ENCODE measurements at places on chromosomes 1 and 21. TPM values are rescaled to one million over a fixed set of nuclear protein-coding genes. Genes with fewer than 3 reads are reported as not detected.

DNA sequence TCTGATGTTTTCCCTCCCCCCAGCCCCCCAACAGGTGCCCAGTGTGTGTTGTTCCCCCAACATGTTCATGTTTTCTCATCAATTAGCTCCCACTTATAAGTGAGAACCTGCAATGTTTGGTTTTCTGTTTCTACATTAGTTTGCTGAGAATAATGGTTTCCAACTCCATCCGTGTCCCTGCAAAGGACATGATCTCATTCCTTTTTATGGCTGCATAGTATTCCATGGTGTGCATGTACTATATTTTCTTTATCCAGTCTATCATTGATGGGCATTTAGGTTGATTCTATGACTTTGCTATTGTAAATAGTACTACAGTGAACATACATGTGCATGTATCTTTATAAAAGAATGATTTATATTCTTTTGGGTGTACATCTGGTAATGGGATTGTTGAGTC lies 24.6 kb downstream of the ZNF678 start:
- DNase-seq, result no peak
- H3K27me3 ChIP-seq, result no peaks in the 10 kb centered on the region
- no peak overlapping the region for H3K27ac ChIP-seq
- H3K36me3 ChIP-seq, result no peaks in the 10 kb centered on the region

- H3K36me3 ChIP-seq, result peaks cover 75% of the 10 kb centered on the region
- H3K27ac ChIP-seq, result peak overlapping the region; percentile 29
- DNase-seq, result peak; percentile 41
- no peaks in the 10 kb centered on the region for H3K27me3 ChIP-seq
These were observed 2.0 kb downstream of the MEF2D start for GRCh38 chr1:156498432-156499193.

- H3K27me3 ChIP-seq, result no peaks in the 10 kb centered on the region
- peak overlapping the region; percentile 91 for H3K4me3 ChIP-seq
- peak; percentile 99 for DNase-seq
- peaks cover 63% of the 10 kb centered on the region for H3K36me3 ChIP-seq
These were observed 926 bp upstream of the ATP1B1 start for GRCh38 chr1:169105434-169106094.

- DNase-seq, result no peak
- H3K27ac ChIP-seq, result no peak overlapping the region
- peaks cover 48% of the 10 kb centered on the region for H3K4me1 ChIP-seq
- no peaks in the 10 kb centered on the region for H3K27me3 ChIP-seq
These were observed 146.3 kb upstream of the DUSP10 start for GRCh38 chr1:221888218-221888617.

DNA sequence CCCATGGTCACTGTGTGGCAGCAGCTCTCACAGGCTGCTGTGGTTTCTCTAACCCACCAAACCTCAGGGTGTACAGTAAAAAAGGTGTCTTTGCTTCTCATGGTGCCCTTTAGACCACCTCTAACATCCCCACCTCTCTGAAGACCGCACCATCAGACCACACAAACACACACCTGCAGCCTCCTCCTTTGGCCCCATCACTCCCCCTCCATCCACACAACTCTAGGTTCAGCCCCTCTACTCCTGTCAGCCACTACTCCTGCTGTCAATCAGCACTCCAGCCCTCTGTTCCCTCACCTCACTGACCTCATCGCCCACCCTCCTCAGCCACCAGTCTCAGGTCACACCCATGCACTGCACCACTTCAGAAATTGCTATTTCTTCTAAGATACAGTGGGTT lies 7.5 kb downstream of the ZNF692 start:
- H3K4me3 ChIP-seq, result no peak overlapping the region
- H3K27me3 ChIP-seq, result no peaks in the 10 kb centered on the region
- peaks cover 27% of the 10 kb centered on the region for H3K36me3 ChIP-seq
- no peak for DNase-seq

The HJV gene
- total RNA-seq, result not detected

The SELENOF gene
- 296 TPM for total RNA-seq

DNA sequence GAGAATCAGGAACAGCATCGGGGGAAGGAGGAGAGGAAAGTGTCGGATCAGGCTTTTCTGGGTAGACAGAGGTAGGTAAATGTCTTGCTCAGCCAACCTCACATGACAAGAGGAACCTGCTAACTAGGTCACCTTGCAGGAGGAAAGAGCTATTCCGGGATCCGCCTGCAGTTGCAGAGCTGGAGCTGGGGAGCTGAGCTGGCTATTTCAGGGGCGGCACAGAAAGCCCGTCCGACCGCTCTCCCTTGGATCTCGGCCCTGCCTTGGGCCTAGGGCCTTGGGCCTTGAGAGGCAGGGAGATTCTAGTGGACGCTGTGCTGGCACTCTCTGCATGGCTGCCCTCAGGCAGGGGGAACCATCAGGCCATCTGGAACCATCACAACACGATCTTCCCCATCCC lies 56.5 kb upstream of the CTPS1 start:
- H3K4me3 ChIP-seq, result no peak overlapping the region
- peaks cover 15% of the 10 kb centered on the region for H3K36me3 ChIP-seq
- H3K27me3 ChIP-seq, result no peaks in the 10 kb centered on the region
- no peak overlapping the region for H3K27ac ChIP-seq

DNA sequence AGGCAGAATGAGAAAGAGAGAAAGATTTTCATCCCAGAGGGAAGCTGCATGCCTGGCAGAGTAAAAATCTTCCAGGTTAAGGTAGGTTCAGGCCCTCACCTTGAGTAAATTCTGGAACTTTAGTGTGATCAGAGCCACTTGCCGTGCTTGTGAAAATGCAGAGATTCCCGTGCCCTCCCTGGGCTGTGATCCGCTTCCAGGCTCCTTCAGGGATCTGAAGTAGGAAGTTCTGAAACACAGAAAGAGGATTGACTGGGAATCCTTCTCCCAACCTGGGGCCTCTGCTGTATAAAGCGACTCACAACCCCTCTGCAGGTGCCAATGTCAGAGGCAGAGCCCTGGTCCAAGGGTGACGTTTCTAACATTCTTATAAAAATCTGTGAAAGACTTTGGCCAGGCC lies 26.6 kb downstream of the NUAK2 start:
- no peaks in the 10 kb centered on the region for H3K27me3 ChIP-seq
- no peak overlapping the region for H3K4me3 ChIP-seq
- no peak for DNase-seq
- H3K4me1 ChIP-seq, result peaks cover 45% of the 10 kb centered on the region
- H3K36me3 ChIP-seq, result peaks cover 7% of the 10 kb centered on the region

The PTGFR gene
- 0.37 TPM for total RNA-seq

GRCh38 chr1:244242446-244242845 lies 191.4 kb downstream of the ZBTB18 start:
- H3K4me3 ChIP-seq, result no peak overlapping the region
- no peaks in the 10 kb centered on the region for H3K36me3 ChIP-seq
- H3K4me1 ChIP-seq, result peaks cover 3% of the 10 kb centered on the region
- DNase-seq, result no peak
- H3K27ac ChIP-seq, result no peak overlapping the region

DNA sequence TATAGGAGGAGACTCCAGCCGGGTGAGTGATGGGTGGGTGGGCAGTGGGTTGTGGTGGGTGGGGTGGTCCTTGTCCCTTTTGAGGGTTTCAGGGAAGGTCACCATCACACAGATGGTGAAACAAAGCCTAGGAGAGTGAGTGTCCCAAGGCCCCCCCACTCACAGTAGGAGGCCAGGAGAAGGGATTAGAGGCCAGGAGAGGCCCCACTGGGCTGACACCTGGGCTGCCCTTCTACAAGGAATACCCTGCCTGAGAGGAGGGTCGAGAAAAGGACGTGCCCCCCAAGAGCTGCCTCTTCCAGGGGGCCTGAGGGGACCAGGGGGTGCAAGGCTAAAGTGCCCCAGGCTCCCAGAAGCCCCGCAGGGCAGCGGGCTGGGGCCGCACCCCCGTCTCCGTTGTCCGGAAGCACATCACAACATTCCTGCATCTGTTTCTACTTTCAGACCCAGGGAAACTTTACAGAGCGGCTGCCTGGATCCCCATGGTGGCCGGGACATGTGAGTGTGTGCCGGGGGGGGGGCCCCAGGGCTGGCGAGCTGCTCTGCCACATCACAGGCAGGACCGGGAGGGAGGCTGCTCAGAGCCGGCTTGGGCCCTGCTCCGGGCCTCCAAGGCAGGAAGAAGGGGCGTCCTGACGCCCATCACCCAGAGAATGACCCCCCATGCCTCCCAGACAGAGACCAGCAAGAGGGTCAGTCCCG lies 68.2 kb downstream of the ARHGEF16 start:
- H3K4me3 ChIP-seq, result no peak overlapping the region
- H3K27ac ChIP-seq, result no peak overlapping the region
- no peaks in the 10 kb centered on the region for H3K4me1 ChIP-seq
- no peaks in the 10 kb centered on the region for H3K27me3 ChIP-seq
- H3K36me3 ChIP-seq, result peaks cover 5% of the 10 kb centered on the region
- no peak for DNase-seq

The SLC35A3 gene
- 31.2 TPM for total RNA-seq

- DNase-seq, result no peak
- H3K27ac ChIP-seq, result no peak overlapping the region
- H3K36me3 ChIP-seq, result no peaks in the 10 kb centered on the region
These were observed 10.4 kb downstream of the TRABD2B start for GRCh38 chr1:47986761-47987200.

DNA sequence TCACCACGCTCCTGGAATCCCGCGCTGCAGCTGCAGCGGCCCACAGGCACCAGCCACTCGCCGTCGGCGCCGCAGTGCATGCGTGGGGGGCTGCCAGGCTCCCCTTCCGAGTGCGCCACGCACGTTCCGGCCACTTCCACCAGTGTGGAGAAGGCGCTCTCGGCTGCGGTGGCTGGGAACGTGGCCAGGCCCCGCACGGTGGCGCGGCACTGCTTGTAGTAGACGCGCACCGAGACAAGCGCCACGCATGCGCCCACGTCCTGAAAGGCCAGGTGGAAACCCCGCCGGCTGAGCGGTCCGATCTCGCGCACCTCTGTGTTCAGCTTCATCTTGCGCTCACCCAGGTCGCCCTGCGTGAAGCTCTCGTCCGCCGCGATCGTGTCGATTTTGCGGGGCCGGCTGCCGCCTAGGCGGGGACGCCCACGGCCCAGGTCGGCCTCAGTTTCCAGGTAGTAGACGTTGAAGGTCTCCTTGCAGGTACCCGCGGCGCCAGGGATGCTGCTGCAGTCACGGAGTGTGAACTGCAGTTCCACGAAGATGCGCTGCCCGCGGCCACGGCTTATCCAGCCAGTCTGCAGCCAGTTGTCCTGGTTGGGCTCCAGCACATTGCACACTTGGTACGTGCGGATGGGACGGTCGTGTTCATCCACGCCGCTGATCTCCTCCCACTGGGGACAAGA lies 3.4 kb downstream of the EPHA10 start:
- no peaks in the 10 kb centered on the region for H3K4me1 ChIP-seq
- peaks cover 47% of the 10 kb centered on the region for H3K27me3 ChIP-seq
- no peaks in the 10 kb centered on the region for H3K36me3 ChIP-seq
- H3K27ac ChIP-seq, result no peak overlapping the region

DNA sequence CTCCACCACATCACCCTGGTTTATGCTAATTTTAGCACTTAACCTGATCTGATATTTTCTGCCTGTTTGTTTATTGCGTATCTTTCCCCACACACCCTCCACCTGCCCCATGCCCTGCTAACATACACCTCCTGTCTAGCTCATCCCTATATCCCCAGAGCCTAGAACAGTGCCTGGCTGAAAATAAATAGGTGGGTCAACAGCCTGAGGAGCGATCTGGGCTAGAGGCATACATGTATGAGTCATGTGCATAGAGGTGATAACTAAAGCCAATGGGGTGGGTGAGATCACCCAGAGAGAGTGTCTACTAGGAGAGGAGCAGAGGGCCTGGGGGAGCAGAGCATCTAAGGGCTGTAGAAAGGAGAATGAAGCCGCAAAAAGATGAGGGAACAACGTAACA lies 2.7 kb downstream of the HTR1D start:
- H3K36me3 ChIP-seq, result peaks cover 6% of the 10 kb centered on the region
- H3K27me3 ChIP-seq, result peaks cover 25% of the 10 kb centered on the region
- no peak for DNase-seq
- H3K27ac ChIP-seq, result no peak overlapping the region
- H3K4me3 ChIP-seq, result no peak overlapping the region

The NEXN gene
- total RNA-seq, result 2.0 TPM

GRCh38 chr21:41437729-41438128 lies 11.7 kb downstream of the MX1 start:
- no peak overlapping the region for H3K4me3 ChIP-seq
- DNase-seq, result no peak
- no peak overlapping the region for H3K27ac ChIP-seq

GRCh38 chr1:20290624-20291597 lies at the start of gene VWA5B1:
VWA5B1 (plus strand) TSS chr1:20290875; CDS start chr1:20310602, 19,727 bp downstream.
- no peaks in the 10 kb centered on the region for H3K4me1 ChIP-seq
- H3K27me3 ChIP-seq, result peaks cover 94% of the 10 kb centered on the region

GRCh38 chr1:239427712-239428111 lies 41.3 kb downstream of the CHRM3 start:
- DNase-seq, result no peak
- peaks cover 14% of the 10 kb centered on the region for H3K4me1 ChIP-seq
- no peaks in the 10 kb centered on the region for H3K27me3 ChIP-seq
- no peaks in the 10 kb centered on the region for H3K36me3 ChIP-seq

The AGMAT gene
- total RNA-seq, result 5.2 TPM

DNA sequence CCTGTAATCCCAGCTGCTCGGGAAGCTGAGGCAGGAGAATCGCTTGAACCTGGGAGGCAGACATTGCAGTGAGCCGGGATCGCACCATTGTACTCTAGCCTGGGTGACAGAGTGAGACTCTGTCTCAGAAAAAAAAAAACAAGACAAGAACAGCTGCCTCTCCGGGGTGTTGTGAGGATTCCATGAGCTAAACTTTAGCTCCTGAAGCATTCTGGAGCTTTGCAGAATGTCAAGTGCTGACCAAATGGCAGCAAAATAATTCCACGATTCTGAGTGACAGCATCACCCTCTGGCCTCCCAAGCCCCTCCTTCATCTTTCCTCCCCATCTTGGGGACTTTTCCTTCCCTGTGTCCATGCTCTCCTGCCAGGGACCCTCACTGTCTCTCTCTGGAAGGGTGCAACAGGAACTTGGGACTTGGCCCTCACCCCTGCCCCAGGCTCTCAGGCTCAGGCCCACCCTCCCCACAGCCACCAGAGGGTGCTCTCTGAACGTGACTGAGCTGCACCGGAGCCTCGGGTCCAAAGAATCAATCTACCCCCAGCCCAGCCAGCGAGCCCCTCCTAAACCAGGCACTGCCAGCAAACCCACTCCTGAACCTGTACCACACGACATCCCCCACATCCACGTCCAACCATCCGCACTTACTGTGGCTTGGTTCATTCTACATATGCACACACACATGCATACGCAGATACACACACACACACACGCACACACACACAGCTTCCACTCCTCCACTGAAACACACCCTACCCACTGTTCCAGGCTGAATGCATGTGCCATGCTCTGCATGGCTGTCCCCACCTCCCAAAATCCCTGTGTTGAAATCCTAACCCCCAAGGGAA lies 45.7 kb downstream of the ACOT7 start:
- peaks cover 8% of the 10 kb centered on the region for H3K36me3 ChIP-seq
- no peak overlapping the region for H3K4me3 ChIP-seq
- no peaks in the 10 kb centered on the region for H3K27me3 ChIP-seq

GRCh38 chr1:241950390-241950789 lies 7.2 kb upstream of the BECN2 start:
- DNase-seq, result no peak
- H3K27ac ChIP-seq, result no peak overlapping the region
- no peaks in the 10 kb centered on the region for H3K36me3 ChIP-seq
- no peaks in the 10 kb centered on the region for H3K27me3 ChIP-seq
- no peak overlapping the region for H3K4me3 ChIP-seq

The MROH7 gene
- total RNA-seq, result 0.71 TPM
